ENCODE measurements at places on chromosomes 3 and 15. TPM values are rescaled to one million over a fixed set of nuclear protein-coding genes. Genes with fewer than 3 reads are reported as not detected.

- no peak overlapping the region for H3K27ac ChIP-seq
- H3K27me3 ChIP-seq: no peaks in the 10 kb centered on the region
- H3K4me3 ChIP-seq: no peak overlapping the region
- no peaks in the 10 kb centered on the region for H3K36me3 ChIP-seq
These were observed 280.3 kb upstream of the SLITRK3 start for GRCh38 chr3:165476399-165477060.

GRCh38 chr15:97171556-97171955 is 788.9 kb upstream of the ARRDC4 start:
- H3K27ac ChIP-seq: no peak overlapping the region
- DNase-seq: no peak
- H3K4me3 ChIP-seq: no peak overlapping the region
- H3K36me3 ChIP-seq: no peaks in the 10 kb centered on the region
- no peaks in the 10 kb centered on the region for H3K4me1 ChIP-seq

DNA sequence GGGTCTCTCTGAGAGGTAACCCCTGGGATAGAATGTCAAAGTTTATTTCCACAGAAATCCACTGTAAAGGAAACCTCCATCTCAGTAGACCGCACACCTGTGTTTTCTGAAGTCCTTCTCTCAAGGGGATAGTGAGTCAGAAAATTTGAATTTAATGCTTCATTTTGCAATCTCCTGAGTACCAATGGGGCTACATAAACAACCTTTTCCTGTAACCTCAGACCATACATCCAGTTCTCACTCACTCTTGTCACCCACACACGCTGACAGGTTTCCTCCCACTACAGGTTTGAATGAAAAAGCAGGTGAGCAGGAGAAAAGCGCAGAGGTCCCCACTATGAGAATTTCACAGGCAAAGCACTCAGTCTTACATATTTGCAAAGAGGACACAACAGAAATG is 165.3 kb upstream of the MCTP2 start:
- no peaks in the 10 kb centered on the region for H3K27me3 ChIP-seq
- DNase-seq: no peak
- H3K4me3 ChIP-seq: no peak overlapping the region
- H3K36me3 ChIP-seq: no peaks in the 10 kb centered on the region

DNA sequence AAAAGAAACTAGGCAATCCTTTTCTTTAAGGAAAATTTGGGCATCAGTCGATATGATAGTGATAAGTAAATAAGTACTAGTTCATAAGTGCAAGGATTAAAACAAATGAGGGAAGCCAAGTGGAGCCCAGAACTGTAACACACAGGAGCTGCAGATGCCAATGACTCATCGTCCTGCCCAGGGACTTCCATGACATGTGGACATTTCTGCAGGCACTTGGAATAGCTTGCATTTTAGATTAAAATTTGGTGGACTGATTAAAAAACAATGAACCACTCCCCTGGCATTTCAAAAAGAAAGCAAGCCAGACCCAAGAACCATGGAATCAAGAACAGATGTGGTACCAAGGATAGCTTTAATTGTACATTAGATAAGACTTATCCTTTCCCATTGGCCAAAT is 2.9 kb downstream of the SAMD7 start:
- no peak overlapping the region for H3K27ac ChIP-seq
- H3K4me3 ChIP-seq: no peak overlapping the region
- DNase-seq: peak; percentile 57
- H3K27me3 ChIP-seq: no peaks in the 10 kb centered on the region

DNA sequence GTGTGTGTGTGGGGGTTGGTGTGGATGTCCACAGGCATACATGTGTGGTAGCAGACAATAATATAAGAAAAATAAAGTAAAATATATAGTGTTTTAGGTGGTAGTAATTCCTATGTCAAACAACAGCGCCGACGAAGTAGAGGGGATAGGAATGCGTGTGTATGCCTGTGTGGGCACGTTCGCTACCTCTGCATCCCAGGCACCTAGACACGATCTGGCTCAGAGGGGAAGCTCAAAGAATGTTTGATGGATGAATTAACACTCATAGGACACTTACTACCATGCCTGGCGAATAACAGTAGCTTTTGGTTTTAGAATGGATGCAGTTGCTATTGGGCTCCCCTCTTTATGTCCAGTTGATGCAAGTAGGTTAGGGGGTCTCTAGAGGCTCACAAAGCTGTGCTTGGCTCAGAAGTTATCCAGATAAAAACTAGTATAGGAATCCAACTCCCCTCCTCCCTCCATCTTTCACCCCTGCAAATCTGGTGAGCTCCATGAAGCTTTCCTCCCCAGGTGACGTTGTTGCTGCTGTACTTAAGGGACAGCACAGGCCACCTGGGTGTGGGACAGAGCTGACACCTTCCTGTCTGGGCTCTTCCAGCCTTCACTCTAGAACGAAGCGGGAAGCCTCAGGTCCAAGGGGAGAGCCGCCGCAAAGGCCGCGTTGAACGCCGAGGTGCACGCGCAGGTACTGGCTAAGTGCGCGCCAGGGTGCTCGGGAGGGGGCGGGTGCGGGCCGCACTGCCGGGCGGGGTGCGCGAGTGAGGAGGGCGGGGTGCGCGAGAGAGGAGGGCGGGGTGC is 192.6 kb upstream of the LYSMD4 start:
- H3K36me3 ChIP-seq: no peaks in the 10 kb centered on the region
- no peak overlapping the region for H3K27ac ChIP-seq
- no peak overlapping the region for H3K4me3 ChIP-seq
- DNase-seq: peak; percentile 33

DNA sequence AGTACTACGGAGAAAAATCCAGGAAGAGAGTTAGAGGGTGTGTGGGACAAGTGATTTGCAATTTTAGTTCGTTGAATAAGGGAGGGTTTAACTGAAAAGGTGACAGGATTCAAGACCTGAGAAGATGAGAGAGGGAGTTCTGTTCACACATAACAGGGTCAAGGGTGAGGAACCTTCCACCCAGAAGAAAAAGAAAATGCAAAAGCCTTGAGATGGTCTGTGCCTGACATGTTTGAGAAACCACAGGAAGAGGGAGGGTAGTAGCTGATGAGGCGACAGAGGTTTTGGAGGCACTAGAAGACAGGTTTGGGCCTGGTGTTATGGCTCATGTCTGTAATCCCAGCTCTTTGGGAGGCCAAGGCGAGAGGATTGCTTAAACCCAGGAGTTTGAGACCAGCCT is 591 bp upstream of the SLC25A20 start:
- H3K27me3 ChIP-seq: no peaks in the 10 kb centered on the region
- no peak for DNase-seq
- no peak overlapping the region for H3K4me3 ChIP-seq
- peaks cover 23% of the 10 kb centered on the region for H3K4me1 ChIP-seq

PIGZ gene
- total RNA-seq: 1.8 TPM

- DNase-seq: no peak
- H3K36me3 ChIP-seq: no peaks in the 10 kb centered on the region
- H3K27me3 ChIP-seq: peaks cover 29% of the 10 kb centered on the region
- peak overlapping the region; percentile 70 for H3K4me3 ChIP-seq
- no peak overlapping the region for H3K27ac ChIP-seq
These were observed 20.4 kb upstream of the SATB1 start for GRCh38 chr3:18445401-18446148.

GRCh38 chr3:78918361-78919020 is 849.3 kb downstream of the ROBO1 start:
- DNase-seq: no peak
- no peaks in the 10 kb centered on the region for H3K27me3 ChIP-seq
- H3K27ac ChIP-seq: no peak overlapping the region
- no peak overlapping the region for H3K4me3 ChIP-seq
- H3K36me3 ChIP-seq: no peaks in the 10 kb centered on the region

KNG1 gene
- 0.32 TPM for total RNA-seq

- no peak overlapping the region for H3K4me3 ChIP-seq
- no peaks in the 10 kb centered on the region for H3K27me3 ChIP-seq
- no peak for DNase-seq
- H3K27ac ChIP-seq: peak overlapping the region; percentile 95
- peaks cover 55% of the 10 kb centered on the region for H3K4me1 ChIP-seq
These were observed 12.1 kb downstream of the PLXND1 start for GRCh38 chr3:129594409-129594808.

DNA sequence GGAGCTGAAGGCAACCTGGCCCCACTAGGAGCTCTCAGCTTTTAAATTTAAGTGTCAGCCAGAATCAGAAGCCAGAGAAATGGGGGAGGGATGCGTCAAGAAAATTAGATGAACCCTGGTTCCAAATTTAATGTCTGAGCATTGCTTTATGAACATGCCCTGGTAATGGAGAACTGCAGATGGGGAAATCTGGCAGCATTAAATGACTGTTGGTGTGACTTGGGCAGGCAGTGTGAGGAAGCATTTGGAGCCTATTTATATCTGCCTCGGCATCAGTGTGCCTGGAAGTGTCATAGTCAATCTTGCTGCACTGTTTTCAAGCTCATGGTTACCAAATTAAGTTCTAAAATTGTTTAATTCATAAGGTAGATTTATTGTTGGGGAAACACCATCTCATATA is 29.0 kb downstream of the NME9 start:
- H3K27ac ChIP-seq: no peak overlapping the region
- H3K36me3 ChIP-seq: peaks cover 13% of the 10 kb centered on the region
- no peaks in the 10 kb centered on the region for H3K4me1 ChIP-seq
- H3K4me3 ChIP-seq: no peak overlapping the region

STRA6 gene
- total RNA-seq: 12.6 TPM

C3orf20 gene
- total RNA-seq: not detected

- H3K27me3 ChIP-seq: no peaks in the 10 kb centered on the region
- H3K27ac ChIP-seq: no peak overlapping the region
- no peaks in the 10 kb centered on the region for H3K36me3 ChIP-seq
- DNase-seq: no peak
These were observed 29.4 kb downstream of the ZPLD1 start for GRCh38 chr3:102464261-102464660.

MAP6D1 gene
- 2.0 TPM for total RNA-seq

PATL2 gene
- 0.89 TPM for total RNA-seq

DNA sequence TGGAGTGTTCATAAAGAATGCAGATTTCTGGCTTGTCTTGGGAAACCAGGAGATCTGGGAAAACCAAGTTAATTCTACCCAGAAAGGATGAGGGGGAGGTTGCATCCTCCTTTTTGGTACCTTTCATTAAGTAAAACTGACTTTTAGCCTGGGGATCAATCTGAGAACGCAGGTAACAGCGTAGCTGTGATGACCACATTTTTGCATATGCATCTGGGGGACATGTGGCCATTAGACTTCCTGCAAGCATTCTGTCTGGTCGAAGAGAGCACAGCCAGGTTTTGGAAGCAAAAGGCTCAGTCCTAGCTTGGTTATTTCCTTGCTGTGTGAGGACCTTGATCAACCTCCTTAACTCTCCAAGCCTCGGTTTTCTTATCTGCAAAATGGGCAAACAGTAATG is 145.2 kb downstream of the SHQ1 start:
- H3K27ac ChIP-seq: no peak overlapping the region
- no peak overlapping the region for H3K4me3 ChIP-seq
- H3K27me3 ChIP-seq: no peaks in the 10 kb centered on the region
- no peaks in the 10 kb centered on the region for H3K36me3 ChIP-seq

- H3K4me3 ChIP-seq: no peak overlapping the region
- H3K36me3 ChIP-seq: no peaks in the 10 kb centered on the region
- DNase-seq: no peak
- no peaks in the 10 kb centered on the region for H3K4me1 ChIP-seq
- no peak overlapping the region for H3K27ac ChIP-seq
- H3K27me3 ChIP-seq: no peaks in the 10 kb centered on the region
These were observed 183.7 kb downstream of the DPH6 start for GRCh38 chr15:35362195-35362829.

TIMP4 gene
- 30.5 TPM for total RNA-seq
